ENCODE measurements at places on chromosomes 2 and 18.

DNA sequence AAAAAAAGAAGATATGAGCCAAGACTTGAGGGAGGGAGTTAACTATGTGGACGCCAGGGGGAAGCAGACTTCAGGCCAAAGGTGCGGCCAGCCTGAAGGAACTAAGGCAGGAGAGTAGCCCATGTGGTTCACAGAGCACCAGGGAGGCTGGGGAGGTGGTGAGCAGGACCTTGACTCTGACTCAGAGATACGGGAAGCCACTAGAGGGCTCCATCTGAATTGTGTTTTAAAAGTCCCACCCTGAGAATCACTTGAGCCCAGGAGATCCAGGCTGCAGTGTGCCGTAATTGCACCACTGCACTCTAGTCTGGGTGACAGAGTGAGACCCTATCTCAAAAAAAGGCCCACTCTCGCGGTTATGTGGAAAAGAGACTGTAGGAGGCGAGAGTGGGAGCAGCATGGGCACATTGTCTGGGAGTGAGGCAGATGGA is 12.3 kb downstream of the CEP192 start:
- peak; percentile 91 for DNase-seq

GRCh38 chr18:6120820-6121279 is 225.5 kb upstream of the TMEM200C start:
- DNase-seq = no peak

DNA sequence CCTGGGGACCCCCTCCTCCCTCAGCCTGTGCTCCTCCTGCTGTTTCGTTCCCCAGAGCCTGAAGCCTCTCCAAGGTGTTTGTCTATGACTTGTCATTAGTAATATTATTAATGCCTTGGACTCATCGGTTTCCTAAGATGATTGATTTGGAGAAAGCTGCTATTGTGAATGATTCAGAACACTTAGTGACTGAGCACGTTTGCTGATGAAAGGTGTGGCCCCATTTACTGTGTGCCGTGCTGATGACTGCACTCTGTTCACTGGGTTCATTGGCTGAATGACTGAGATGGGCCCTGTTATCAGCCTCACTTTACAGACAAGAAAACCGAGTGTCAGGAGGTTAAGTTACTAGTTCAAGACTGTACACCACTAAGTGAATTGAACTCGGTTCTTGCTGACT is 111.4 kb downstream of the SPP2 start:
- DNase-seq = no peak

DNA sequence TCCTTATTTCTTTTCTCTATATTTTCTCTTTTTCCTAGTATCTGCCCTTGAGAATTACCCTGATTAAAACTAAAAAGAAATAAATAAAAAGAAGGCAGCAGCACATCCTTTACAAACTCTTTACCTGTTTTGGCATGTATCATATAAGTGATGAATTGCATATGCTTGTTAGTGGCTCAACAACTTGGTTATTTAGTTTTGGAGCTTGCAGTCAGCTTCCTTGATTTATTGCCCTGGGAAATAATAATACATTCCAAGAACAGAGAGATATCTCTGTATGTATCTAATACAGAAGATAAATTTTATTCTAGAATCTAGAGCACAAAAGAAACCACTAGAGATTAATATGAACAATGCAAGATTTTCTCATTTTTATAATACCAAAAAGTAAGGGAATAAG is 139.8 kb upstream of the ZC3H15 start:
- DNase-seq = no peak

DNA sequence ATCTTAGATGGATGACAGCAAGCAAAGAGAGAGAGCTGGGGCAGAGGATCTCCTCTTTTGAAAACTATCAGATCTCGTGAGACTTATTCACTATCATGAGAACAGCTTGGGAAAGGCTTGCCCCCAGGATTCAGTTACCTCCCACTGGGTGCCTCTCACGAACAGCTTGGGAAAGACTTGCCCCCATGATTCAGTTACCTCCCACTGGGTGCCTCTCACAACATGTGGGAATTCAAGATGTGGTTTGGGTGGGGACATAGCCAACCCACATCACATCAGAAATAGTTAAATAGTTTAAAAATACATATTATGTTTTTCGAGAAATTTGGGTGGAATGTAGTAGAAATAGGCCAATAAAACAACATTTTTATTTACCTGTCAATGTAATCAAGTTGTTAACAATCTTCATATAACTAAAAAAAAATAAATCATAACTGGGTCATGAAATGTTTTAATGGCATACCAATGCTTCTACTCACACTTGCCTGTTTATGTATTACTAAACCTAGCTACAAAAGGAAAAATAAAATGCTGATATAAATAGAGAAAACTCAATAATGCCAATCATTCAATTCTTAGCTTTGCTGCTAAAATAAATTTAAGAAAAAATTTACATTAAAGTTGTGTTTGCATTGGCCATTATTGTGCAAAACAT is 608.9 kb downstream of the SUCLG1 start:
- DNase-seq = no peak

DNA sequence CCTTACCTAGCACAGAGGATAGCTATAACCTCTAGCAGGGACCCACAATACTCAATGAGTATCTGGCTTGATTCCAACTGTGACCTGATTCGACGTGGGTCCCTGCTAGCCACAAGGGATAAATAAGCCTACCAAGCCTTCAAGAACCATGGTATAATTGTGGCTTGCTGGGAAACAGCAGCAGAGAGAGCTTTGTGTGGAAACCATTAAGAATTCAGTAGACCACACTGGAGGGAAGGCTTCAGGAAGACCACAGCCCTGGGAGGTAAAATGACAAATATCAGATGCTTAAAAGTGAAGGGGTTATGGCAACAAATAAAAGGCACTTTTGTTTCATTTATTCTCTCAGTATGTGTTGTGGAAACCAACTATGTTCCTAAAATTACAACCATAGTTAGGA is 82.6 kb upstream of the WIPF1 start:
- DNase-seq = no peak

GRCh38 chr2:50347358-50348044 is 684.4 kb downstream of the NRXN1 start:
- DNase-seq = no peak

GRCh38 chr2:1748176-1748740 is 3.9 kb upstream of the PXDN start:
- no peak for DNase-seq

DNA sequence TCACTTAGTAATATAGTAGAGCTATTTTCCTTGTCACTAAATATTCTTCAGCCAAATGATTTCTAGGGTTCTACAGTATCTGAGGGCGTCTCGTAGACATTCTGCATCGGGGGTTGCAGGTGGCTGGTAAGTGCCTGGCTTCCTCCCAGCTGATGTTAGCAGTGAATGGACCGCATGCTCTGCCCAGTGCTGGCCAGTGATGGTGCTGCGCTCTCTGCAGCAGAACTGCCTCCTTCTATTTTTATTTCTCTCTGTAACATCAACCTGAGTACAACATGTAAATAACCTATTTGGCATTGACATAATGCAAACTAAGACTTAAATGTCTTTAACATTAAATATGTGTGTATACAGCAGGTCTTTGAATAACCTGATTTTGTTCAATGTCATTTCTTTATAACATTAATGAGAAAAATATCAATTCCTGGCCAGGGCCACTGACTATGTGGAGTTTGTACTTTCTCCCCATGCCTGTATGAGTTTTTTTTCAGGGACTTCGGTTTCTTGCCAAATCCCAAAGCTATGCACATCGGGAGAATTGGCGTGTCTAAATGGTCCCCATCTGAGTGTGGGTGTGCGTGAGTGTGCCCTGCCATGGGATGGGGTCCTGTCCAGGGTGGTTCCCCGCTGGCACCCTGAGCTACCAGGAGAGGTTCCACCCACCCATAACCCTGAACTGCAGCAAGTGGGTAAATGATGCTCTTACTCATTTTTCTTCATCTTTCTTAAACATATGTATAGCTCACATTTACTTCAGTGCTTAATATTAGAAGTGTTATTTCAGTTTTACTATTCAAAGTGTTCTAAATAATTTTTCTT is 278.2 kb upstream of the EPAS1 start:
- no peak for DNase-seq

DNA sequence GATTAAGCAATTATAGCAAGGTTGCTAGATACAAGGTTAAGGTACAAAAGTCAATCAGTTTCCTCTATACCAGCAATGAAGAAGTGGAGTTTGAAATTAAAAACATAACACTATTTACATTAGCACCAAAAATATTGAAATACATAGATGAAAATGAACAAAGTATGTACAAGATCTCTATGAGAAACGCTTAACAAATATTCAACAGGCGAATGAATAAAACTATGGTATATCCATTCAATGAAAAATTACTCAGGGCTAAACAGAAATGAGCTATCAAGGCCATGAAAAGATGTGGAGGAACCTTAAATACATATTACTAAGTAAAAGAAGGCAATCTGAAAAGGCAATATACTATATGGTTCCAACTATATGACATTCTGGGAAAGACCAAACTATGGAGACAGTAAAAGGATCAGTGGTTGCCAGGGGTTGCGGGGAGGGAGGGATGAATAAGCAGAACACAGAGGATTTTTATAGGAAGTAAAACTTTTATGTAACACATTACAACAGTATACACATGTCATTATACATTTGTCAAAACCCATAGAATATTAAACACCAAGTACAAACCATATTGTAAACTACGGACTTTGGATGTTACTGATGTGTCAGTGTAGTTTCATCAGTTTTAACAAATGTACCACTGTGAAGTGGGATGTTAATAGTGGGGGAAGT is 62.1 kb downstream of the RMDN2 start:
- no peak for DNase-seq

- no peak for DNase-seq
These were observed 158.0 kb downstream of the EN1 start for GRCh38 chr2:118689456-118689855.

GRCh38 chr2:190785334-190785733 is 95.3 kb upstream of the GLS start:
- no peak for DNase-seq

GRCh38 chr2:179900655-179901054 is 39.2 kb upstream of the ZNF385B start:
- no peak for DNase-seq

- no peak for DNase-seq
These were observed 62.1 kb downstream of the GLS start for GRCh38 chr2:190942697-190943096.

- no peak for DNase-seq
These were observed 17.7 kb downstream of the GULP1 start for GRCh38 chr2:188309364-188309763.

DNA sequence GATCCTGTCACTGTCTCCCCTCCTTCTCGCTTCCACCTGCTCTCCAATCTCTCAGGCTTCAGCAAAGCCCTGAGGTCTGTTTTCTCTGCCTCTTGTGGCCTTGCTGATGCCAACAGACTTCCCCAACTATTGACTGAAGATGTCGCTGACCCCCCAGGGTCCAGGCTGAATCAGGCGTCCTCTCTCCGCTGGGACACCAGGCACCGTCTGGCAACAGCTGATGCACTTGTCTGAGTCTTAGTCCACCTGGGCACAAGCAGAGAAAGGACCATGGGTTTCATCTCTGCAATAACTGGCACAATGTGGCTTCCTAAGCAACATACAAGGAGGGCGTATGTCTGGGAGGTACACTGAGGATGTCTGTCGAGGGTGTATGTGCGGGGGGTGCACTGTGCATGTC is 248.7 kb upstream of the MYT1L start:
- no peak for DNase-seq

DNA sequence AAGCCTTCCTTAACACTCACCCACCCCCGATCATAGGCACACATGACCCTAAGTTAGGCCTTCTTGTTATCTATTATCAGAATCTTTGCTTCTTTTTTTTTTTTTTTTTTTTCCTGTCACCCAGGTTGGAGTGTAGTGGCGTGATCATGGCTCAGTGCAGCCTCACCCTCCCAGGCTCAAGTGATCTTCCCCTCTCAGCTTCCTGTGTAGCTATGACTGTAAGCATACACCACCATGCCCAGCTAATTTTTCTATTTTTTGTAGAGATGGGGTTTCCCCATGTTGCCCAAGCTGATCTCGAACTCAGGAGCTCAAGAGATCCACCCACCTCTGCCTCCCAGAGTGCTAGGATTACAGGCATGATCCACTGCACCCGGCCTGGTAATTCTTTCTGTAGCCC is 328.7 kb downstream of the NR4A2 start:
- DNase-seq = no peak

DNA sequence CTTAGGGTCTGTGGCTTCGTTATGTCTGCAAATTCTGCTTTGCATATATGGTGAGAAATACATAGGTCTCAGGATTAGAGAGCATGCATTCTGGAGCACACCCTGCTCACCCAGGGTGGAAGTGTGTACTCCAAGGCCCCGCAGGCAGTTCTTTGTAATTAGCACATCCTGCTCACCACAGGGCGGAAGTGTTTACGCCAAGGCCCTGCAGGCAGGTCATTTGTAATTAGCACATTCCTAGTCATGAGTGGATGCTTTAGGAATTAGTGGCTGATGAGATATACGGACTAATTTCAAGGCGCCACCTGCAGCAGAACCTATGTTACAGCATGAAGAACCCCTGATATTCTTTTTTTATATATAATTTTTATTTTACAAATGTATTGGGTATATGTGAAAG is 4.2 kb downstream of the ALLC start:
- no peak for DNase-seq

DNA sequence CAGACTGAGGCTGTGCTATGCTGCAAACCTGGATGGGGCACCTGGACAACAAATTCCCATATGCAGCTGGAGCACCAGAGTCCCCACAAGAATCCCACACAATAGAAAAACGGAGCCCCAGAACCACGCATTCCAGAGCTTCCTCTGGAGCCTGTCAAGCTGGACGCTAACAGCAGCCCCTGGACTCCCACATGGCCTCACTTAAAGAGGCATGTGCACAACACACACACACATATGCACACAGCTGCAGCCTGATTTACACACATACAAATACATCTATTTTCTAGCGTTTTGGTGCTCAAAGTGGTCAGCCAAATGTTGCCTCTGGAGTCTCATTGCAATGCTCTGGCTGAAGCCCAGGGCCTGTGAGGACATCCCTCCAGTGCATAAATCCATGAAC is 632.7 kb upstream of the ID2 start:
- no peak for DNase-seq

DNA sequence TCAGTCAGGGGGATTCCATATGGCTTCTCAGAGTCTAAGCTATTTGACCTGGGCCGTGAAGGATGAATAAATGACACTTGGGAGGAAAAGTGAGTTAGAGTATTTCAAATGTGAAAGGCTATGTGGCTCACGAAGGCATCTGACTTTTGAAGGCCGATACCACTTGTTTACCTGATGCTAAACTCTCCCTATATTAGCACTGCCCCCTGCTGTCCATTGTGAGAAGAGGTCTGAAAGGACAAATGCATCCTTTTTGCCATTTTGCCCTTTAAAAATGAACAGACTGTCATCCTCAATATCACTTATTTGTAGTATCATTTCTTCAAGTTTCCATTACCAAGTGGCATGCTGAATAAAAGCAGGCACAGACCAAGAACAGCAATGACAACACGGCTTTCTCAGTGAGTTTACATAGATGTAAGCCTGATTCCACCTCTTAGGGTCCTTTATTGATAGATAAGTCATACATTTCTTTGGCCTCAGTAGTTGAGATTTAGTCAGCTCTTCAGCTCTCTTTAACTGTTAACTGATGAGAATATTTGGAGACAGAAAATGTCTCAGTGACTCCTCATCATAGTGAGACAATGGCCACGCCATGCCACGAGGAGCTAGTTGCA is 40.1 kb downstream of the DOCK10 start:
- peak; percentile 67 for DNase-seq

GRCh38 chr18:65049586-65049985 is 701.2 kb upstream of the CDH7 start:
- no peak for DNase-seq

- no peak for DNase-seq
These were observed 87.4 kb downstream of the EML4 start for GRCh38 chr2:42256505-42256904.

GRCh38 chr2:15426606-15427005 is 134.5 kb downstream of the NBAS start:
- DNase-seq = no peak

- DNase-seq = no peak
These were observed 474 bp upstream of the GCA start for GRCh38 chr2:162343492-162343823.
